Smooth muscle cell of the pulmonary artery (primary cell): ENCODE measurements at places on chromosomes 5 and 9. TPM values are rescaled to one million over a fixed set of nuclear protein-coding genes. Genes with fewer than 3 reads are reported as not detected.

Gene LRRC19
- total RNA-seq, result not detected in 2 replicates

Gene ANKRD31
- total RNA-seq, result under 0.01 and 0.03 TPM in 2 replicates

Gene IFNA13
- total RNA-seq, result not detected in 2 replicates

Gene LCN9
- total RNA-seq, result not detected in 2 replicates

Gene PCDHGB7
- 13.8 and 14.7 TPM in 2 replicates for total RNA-seq

Gene PLPPR1
- not detected in 2 replicates for total RNA-seq

Gene OXCT1
- total RNA-seq, result 50.7 and 57.1 TPM in 2 replicates

Gene TXNDC8
- total RNA-seq, result not detected in 2 replicates

Gene SRP19
- 39.0 and 39.9 TPM in 2 replicates for total RNA-seq

Gene EGR1
- 3.8 and 7.8 TPM in 2 replicates for total RNA-seq

Gene TICAM2
- 4.3 and 4.8 TPM in 2 replicates for total RNA-seq

Gene AK1
- total RNA-seq, result 54.9 and 66.2 TPM in 2 replicates

Gene PHF24
- total RNA-seq, result 0.07 and 0.10 TPM in 2 replicates

Gene TPPP
- 0.33 and 0.43 TPM in 2 replicates for total RNA-seq

Gene PCDHA3
- total RNA-seq, result 0.20 and 0.39 TPM in 2 replicates

Gene LMX1B
- under 0.01 TPM in 1 of 2 replicates, not detected in the other for total RNA-seq

Gene CDX1
- total RNA-seq, result 0.17 and 0.91 TPM in 2 replicates

Gene MTAP
- 28.9 and 42.2 TPM in 2 replicates for total RNA-seq

Gene PRR16
- 7.7 and 8.5 TPM in 2 replicates for total RNA-seq

Gene LCN1
- 0.20 and 0.43 TPM in 2 replicates for total RNA-seq

Gene C9orf57
- not detected in 2 replicates for total RNA-seq

Gene FGFR4
- total RNA-seq, result 0.33 and 0.65 TPM in 2 replicates

Gene EDIL3
- 324 and 430 TPM in 2 replicates for total RNA-seq

Gene ACOT12
- 0.07 and 1.1 TPM in 2 replicates for total RNA-seq

Gene SURF6
- 9.2 and 12.0 TPM in 2 replicates for total RNA-seq

Gene PCDHGA5
- total RNA-seq, result 1.8 and 2.3 TPM in 2 replicates

Gene AFF4
- total RNA-seq, result 69.4 and 70.2 TPM in 2 replicates

Gene CXCL14
- 0.26 TPM in 1 of 2 replicates, not detected in the other for total RNA-seq

Gene SPRY4
- total RNA-seq, result 13.2 and 14.6 TPM in 2 replicates

Gene LIFR
- total RNA-seq, result 13.4 and 30.1 TPM in 2 replicates

Gene FOXE1
- total RNA-seq, result 0.07 TPM in 1 of 2 replicates, not detected in the other

Gene CAVIN4
- total RNA-seq, result 1.6 TPM in 2 replicates

Gene FRMPD1
- total RNA-seq, result not detected in 2 replicates

Gene SPATA31C1
- total RNA-seq, result not detected in 2 replicates

Gene SHC3
- total RNA-seq, result 12.6 and 57.2 TPM in 2 replicates

Gene GPRIN1
- 2.1 and 2.9 TPM in 2 replicates for total RNA-seq

Gene CDK7
- total RNA-seq, result 39.5 and 55.9 TPM in 2 replicates

Gene CDKN2B
- 6.0 and 52.4 TPM in 2 replicates for total RNA-seq

Gene FSTL4
- total RNA-seq, result 0.07 TPM in 1 of 2 replicates, not detected in the other

Gene FOXI1
- total RNA-seq, result not detected in 2 replicates

Gene SUSD3
- 0.36 TPM in 1 of 2 replicates, not detected in the other for total RNA-seq

Gene TIFAB
- not detected in 2 replicates for total RNA-seq

Gene ACTBL2
- 0.03 TPM in 1 of 2 replicates, not detected in the other for total RNA-seq

Gene PCDHB16
- 0.50 and 0.59 TPM in 2 replicates for total RNA-seq

Gene TMEM167A
- 58.8 and 91.5 TPM in 2 replicates for total RNA-seq

Gene GAPT
- not detected in 2 replicates for total RNA-seq
